ENCODE measurements at places on chromosomes 12 and 14. TPM values are rescaled to one million over a fixed set of nuclear protein-coding genes. Genes with fewer than 3 reads are reported as not detected.

The PZP gene
- total RNA-seq: 0.15 TPM

DNA sequence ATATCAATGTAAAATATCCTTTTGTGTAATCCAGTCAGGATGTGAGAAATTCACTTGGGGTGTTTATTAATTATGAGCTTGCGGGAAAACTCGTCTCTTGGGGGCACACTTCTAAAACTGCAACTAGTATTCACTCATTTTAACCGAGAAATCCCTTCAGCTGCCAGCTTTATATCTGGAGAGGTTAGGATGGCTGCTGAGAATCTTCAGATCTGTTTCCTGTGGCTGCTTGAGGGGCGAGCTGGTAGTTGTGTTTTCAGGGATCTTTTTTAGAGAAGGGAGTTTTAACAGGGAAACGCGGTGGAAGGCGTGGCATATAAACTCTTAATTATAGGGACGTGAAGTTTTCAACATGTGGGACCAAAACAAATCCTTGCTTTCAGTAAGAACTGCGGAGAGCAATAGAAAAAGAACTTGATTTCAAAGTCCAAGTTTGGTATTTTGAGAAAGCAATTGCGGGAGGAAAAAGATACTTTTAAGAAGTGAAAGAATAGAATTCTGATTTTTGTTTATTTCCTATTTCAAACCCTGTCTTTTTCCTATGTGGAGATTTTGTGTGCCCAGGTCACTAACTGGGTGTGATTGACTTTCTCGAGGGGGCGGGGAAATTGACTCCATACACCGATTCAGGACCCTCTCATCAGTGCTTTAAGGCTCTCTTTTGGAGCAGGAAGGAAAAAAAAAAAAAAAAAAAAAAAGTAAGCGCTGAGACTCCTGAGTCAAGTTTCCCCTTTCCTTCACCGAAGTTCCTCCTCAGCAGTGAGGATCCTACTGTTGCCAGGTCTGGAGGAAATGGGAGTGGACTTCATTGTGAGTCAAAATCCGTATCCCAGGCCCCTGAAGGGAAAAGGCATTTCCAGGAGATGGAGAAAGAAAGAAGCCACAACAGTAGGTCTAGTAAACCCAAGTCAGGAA lies 1.1 kb downstream of the PPFIBP1 start:
- no peak for DNase-seq

GRCh38 chr12:105477873-105478272 lies 147.4 kb downstream of the C12orf75 start:
- peak; percentile 30 for DNase-seq

- DNase-seq: no peak
These were observed 131.1 kb downstream of the ACSS3 start for GRCh38 chr12:81209012-81209411.

The KCNK13 gene
- 0.15 TPM for total RNA-seq

DNA sequence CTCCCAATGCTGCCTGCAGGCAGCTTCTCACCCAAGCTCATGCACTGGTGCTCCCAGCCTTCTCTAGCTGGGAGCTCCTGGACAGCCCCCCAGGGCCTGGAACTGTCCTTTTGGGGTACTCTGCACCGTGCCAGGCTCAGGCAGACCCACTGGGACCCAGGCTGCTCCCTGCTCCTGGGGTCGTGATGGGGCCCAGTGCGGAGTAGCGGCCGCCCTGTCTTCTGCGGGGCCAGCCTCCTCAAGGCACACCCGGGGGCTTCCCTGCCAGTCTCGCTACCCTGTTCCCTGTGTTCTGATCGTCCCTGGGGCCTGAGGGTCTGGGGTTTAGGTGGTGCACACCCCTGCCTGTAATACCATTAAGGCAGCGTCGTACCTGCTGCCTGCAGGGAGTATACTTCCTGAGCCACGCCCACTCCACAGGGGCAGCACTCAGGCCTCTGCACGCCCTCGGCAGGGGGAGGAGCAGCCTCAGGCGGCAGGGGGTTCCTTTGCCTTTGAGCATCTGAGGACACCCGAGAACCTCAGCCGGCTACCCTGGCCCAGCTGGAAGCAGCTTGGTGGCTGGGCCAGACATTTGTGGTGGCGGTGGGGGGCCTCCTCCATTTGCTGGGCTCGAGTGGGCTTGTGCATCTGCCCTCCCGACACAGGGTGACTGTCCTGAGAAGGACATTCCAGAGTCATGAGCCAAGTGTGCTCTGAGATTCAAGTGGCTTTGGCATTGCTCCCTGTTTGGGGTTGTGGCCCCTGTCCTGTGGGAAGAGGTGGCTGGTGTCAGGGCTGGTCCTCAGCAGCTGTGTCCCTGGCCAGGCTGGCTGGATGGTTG lies 9.2 kb upstream of the CRIP2 start:
- peak; percentile 82 for DNase-seq

GRCh38 chr12:70248876-70249275 lies 5.6 kb downstream of the CNOT2 start:
- DNase-seq: no peak

DNA sequence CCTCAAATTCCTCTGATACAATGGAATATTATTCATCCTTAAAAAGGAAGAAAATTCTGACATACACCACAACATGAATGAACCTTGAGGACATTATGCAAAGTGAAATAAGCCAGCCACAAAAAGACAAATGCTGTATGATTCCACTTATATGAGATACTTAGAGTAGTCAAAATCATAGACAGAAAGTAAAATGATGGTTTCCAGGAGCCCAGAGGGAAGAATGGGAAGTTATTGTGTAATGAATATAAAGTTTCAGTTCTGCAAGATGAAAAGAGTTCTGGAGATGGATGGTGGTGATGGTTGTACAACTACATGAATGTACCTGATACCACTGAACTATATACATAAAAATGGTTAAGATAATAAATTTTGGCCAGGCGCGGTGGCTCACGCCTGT lies 18.3 kb downstream of the VWF start:
- DNase-seq: no peak

The ANKRD9 gene
- 264 TPM for total RNA-seq
